ENCODE measurements at places on chromosomes 2 and 18. TPM values are rescaled to one million over a fixed set of nuclear protein-coding genes. Genes with fewer than 3 reads are reported as not detected.

Gene LCT
- not detected for total RNA-seq

Gene HOXD13
- total RNA-seq: 0.19 TPM

Gene ASAP2
- 54.6 TPM for total RNA-seq

Gene KCNG3
- 0.59 TPM for total RNA-seq

Gene IL1RL2
- total RNA-seq: 15.9 TPM

Gene MALL
- 49.0 TPM for total RNA-seq

Gene MAIP1
- 25.1 TPM for total RNA-seq

Gene CDK15
- 0.97 TPM for total RNA-seq

Gene CFAP221
- not detected for total RNA-seq

Gene CFAP53
- not detected for total RNA-seq

Gene C2orf78
- total RNA-seq: not detected

Gene B3GNT7
- 1.5 TPM for total RNA-seq

Gene CHRNA1
- not detected for total RNA-seq

Measured in suprapubic skin (tissue), 4 donors.